Activated CD4-positive, alpha-beta T cell treated with anti-CD3 and anti-CD28 coated beads, Interleukin-2, amount 50 U/mL, for 48 hours (primary cell): ENCODE measurements at places on chromosomes 4 and X.
A peak's percentile ranks its signal among the peaks of the same experiment; 100 is the strongest.

- DNase-seq: no peak
Measured at GRCh38 chr4:26141051-26141721, 179.6 kb upstream of the RBPJ start.

DNA sequence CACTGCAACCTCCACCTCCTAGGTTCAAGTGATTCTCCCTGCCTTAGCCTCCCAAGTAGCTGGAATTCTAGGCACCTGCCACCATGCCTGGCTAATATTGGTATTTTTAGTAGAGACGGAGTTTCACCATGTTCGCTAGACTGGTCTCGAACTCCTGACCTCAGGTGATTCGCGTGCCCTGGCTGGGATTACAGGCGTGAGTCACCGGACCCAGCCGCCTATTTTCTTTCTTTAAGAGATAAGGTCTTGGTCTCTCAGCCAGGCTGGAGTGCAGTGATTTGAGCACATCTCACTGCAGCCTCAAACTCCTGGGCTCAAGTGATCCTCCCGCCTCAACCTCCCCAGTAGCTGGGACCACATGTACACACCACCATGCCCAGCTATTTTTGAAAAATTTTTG lies 166.5 kb downstream of the DHRSX start:
- DNase-seq: no peak

DNA sequence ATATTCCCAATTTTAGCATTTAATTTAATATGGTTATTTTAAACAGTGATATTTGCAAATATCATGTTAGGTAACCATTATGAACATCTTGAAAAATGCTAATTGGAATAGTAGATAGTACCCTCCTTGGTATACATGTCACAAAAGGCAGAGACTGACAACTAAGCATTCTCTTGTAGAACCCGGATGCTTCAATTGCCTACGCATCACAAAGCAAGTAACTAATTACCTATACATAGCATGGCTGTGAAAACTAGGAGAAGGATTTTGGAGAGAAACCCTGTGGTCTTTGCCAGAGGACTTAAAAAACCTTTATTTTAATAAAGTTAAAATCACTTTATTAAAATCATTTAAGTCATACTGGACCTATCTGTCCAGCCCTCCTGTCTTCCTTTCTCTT lies 764.1 kb upstream of the TENM3 start:
- no peak for DNase-seq

GRCh38 chrX:148501386-148502066 lies 1.1 kb downstream of the AFF2 start:
- DNase-seq: no peak

GRCh38 chr4:150682126-150682525 lies 100.2 kb downstream of the MAB21L2 start:
- DNase-seq: no peak

DNA sequence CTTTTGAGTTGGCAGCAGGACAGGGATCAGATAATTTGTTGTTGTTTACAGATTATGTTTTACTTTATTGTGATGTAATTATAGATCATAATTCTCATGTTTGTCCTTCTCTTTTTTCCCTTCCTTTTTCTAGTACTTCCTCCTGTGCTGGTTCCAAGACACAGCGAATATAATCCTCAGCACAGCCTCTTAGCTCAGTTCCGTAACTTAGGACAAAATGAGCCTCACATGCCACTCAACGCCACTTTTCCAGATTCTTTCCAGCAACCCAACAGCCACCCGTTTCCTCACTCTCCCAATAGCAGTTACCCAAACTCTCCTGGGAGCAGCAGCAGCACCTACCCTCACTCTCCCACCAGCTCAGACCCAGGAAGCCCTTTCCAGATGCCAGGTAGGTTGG lies 58.0 kb downstream of the SMAD1 start:
- no peak for DNase-seq

- DNase-seq: no peak
Measured at GRCh38 chr4:70877556-70877955, 24.6 kb upstream of the MOB1B start.

DNA sequence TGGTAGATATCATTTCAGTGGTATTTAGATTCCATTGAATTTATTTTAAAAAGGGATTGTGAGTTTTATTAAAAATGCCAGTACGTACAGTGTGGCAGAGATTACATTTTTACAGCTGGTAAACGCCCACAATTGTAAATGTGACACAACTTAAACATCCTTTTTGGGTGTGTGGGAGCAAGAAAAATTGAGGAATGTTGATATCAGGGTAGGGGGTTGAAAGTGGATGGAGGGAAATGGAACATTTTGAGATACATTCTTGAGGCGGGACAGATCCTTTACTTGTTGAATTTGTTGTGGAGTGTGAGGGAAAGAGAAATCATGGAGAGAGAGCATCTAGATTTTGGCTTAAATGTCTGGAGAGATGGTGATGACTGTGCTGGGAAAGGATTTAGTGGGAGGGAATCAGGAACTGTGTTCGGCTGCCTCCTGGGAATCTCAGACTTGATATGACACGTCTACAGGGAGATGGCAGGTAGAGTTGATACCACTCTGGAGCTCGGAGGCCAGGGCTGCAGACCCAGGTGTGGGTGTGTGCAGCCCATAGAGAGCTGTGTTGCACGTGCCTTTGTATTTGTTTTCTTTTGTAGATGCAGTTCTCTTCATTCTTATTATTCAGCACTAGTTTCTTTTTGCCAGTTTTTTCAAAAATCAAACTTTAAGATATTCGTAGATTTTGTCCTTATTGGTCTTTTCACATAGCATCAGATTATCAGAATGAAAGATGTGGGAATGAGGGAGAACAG lies 10.8 kb downstream of the TMEM131L start:
- DNase-seq: no peak

DNA sequence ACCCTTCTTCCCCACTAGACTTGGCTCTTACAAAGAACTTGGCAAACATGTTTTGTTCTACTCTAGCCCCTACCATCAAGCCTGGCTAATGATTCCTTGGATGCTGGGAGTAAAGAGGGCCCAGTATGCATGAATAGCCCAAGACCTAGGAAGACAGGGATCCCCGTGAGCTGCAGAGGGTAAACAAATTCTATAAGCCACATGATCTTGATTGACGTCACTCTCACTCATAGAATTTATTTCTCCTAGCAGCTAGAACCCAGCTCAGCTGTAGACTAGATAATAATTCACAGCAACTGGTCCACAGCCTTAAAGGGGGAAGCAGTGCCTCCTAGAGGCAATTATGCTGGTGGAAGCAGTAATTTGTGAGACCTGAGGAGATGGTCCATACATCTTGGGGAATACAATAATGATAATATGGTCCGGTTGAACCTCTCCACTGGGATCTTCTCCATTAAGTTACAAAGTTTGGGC lies 16.1 kb upstream of the USO1 start:
- DNase-seq: peak; percentile 44

DNA sequence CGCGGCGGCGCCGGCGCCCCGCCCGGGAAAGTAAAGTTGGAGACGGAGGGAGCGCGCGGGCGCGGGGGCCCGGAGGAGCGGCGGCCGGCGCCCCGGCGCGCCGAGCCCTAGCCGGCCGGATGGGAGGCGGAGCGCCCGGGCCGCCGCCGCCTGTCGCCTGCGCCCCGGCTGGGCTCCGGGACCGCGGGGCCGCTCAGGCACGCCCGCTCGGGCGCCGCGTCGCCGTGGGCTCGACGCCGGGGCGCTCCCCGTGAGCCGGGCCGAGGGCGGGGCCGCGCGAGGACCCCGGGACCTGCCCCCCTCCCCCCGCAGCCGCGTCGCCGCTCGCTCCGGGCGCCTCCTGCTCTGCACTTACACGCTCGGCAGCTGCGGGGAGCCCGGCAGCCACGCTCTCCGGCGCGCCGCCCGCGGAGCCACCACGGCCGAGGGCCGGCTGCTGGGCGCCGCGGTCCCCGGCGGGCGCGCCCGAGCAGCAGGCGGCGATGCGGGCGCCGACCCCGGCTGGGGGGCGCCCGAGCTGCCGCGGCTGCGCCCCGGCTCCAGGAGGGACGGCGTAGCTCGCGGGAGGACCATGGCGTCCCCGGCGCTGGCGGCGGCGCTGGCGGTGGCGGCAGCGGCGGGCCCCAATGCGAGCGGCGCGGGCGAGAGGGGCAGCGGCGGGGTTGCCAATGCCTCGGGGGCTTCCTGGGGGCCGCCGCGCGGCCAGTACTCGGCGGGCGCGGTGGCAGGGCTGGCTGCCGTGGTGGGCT lies at the start of gene ADRA2C:
Gene ADRA2C (plus strand): TSS at position 350 of the 749 bp plus-strand sequence. CDS start 222 bp downstream, at position 572.
- no peak for DNase-seq

GRCh38 chr4:42895452-42895851 lies 2.9 kb downstream of the GRXCR1 start:
- no peak for DNase-seq

DNA sequence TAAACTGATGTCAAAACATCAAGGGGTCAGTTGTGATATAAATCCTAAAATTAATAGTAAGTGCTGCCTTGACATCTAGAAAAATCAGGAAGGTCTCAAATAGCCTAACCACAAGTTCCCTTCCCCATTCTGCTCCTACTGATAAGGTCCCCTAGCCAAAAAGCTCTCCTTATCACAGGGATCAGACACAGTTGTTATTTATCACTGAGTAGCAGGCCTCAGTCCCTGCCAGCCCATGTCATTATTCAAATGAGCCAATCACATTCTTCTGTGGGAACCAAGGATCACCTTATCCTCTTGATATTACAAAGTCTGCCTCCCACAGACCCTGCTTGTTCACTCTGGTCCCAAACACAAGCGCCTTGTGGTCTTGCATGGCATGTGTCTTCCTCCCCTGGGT lies 23.3 kb upstream of the TMEM255A start:
- no peak for DNase-seq

- DNase-seq: no peak
Measured at GRCh38 chr4:7945709-7946380, 6.2 kb upstream of the AFAP1 start.

- no peak for DNase-seq
Measured at GRCh38 chrX:116499780-116500179, 37.0 kb upstream of the CT83 start.

DNA sequence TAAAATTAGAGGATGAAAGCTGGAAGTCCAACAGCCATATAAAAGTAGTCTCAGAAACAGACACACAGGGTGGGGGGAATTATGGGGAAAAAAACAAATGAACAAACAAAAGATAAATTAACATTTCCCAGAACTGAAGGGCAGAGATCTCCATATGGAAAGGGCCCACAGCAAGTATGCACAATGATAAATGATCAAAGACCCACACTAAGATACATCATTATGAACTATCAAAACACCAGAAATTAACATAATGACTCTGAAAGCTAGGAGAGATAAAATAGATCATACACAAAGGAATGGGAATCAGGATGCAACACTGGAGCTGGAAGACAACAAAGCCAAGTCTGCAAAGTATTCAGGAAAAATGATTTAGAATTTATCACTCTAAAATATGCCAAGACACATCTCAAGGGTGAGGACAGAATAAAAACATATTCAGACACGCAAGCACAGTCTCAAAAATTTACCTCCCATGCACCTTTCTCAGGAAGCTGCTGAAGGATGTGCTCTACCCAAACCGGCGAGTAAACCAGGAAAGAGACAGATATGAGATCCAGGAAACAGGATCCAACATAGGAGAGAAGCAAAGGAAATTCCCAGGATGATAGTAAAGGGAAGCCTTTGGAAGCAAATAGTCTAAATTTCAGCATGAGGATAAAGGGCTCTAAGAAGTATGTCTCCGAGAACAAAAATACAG lies 30.7 kb upstream of the KCNE5 start:
- DNase-seq: no peak

GRCh38 chrX:154751203-154751668 lies 359 bp upstream of the GAB3 start:
- DNase-seq: no peak

DNA sequence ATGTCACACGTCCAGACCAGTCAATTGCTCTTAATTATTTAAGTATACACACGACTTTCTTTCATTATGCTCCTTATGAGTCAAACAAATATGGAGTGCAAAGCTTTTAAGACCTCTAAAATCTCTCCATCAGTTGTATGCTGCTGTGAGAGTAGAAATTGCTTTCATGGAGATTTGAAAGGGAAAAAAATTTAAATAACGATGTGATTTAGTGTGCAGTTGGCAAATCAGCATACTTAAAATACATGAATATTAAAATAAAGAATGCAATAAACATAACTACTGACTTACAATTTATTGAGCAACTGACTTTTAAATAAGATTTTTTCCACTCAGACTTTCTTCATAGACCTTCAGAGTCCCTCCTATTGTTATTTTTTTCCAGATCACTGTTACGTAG lies 9.0 kb downstream of the TENM3 start:
- DNase-seq: no peak

DNA sequence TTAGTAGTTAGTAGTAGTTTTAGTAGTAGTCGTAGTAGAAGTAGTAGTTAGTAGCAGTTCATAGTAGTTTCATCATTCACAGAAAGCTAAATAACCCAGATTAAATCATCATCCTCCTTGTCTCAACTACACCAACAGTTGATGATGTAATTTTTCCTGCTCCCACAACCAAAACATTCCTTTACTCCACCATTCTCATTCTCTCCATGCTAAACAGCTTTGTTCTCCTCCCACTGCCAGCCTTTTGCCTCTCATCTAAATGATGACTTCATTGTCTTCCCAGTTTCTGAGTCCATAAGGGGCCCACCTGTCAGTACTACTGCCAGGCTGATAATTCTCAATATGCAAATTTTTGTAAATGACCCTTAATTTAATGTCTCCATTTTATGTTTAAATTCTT lies 68.9 kb downstream of the ARHGAP24 start:
- DNase-seq: no peak

DNA sequence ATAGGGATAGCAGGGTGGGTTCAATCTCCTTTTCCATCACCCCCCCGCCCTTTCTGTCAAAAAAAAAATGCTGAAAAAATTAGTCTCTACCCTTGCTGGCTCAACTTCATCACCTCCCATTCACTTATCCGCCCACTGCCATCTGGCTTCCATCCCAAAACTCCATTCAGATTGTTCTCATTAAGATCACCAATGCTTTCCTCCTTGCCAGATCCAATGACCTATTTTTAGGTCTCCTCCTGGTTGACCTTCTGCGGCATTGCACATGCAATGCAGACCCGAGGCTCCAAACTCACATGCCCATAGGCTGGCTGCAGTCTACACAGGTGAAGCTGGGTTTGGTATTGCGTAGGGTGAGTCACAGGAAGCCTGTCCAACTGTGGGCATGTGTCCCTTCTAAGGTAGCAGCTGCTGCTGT lies 21.1 kb upstream of the STIM2 start:
- no peak for DNase-seq

DNA sequence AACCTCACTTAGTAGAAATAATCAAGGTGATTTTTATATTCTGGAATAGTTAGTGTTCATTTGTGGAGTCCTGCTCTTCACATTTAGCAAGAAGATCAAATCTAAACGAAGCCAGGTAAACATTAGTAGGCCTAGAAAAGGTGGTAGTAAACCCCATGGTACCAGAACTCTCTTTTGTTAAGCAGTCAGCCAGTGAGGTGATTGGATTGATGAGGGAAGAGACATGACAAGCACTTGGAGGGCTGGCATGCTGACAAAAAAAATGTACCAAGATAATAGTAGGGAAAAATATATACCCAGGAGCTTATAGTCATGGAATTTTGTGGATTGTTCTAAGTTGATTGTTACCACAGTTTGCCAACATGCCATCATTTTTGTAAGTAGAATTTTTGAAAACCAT lies 163.8 kb downstream of the BANK1 start:
- no peak for DNase-seq

- no peak for DNase-seq
Measured at GRCh38 chr4:39970671-39971640, 6.8 kb downstream of the PDS5A start.
